Liver (tissue), 10 donors: ENCODE measurements at places on chromosomes 5 and 9. TPM values are rescaled to one million over a fixed set of nuclear protein-coding genes. Genes with fewer than 3 reads are reported as not detected.

GRCh38 chr9:75885652-75886051 lies 4.8 kb upstream of the PCSK5 start:
- no peak for DNase-seq

Gene NEUROG1
- not detected for polyA plus RNA-seq

Gene DMRT3
- polyA plus RNA-seq = not detected

DNA sequence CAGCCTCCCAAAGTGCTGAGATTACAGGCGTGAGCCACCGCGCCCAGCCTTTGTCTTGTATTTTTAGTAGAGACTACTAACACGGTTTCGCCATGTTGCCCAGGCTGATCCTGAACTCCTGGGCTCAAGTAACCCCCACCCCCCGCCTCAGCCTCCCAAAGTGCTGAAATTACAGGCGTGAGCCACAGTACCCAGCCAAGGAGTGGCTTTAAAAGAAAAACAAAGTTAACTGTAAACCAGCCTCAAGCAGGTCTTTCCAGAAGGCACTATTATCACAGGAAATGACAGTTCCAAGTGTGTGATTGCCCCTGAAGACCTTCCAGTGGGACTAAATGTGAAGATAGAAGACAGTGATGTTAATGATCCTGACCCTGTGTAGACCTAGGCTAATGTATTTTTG lies 31.1 kb downstream of the SIL1 start:
- no peak for DNase-seq

DNA sequence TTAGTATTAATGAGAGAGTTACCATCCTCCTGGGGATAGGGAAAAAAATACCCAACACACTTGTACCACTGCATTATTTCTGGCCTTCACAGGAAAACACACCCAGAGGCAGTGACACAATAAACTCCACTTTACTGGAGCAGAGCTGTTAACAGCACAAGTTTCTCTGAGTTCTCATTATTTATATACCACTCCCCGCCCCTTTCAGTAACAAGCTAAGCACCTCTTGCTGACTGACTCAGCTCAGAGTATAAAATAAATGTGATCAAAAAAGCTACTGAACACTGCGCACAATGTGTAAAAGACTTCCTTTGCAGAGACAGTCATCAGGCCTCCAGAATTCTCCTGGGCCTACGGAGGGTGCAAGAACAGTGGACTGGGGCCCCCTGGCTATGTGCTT lies 21.6 kb downstream of the KLF9 start:
- DNase-seq = no peak

GRCh38 chr9:127221695-127222094 lies 42.9 kb upstream of the GARNL3 start:
- DNase-seq = no peak

Gene MARCHF11
- polyA plus RNA-seq = not detected

Gene VAV2
- 21.4 TPM for polyA plus RNA-seq

- no peak for DNase-seq
Observed at GRCh38 chr9:123658792-123659191, 271.1 kb downstream of the DENND1A start.

GRCh38 chr5:178325311-178325678 lies 92.7 kb upstream of the PHYKPL start:
- DNase-seq = no peak

GRCh38 chr9:77983320-77983662 lies 48.3 kb downstream of the GNAQ start:
- DNase-seq = no peak

- no peak for DNase-seq
Observed at GRCh38 chr5:12658871-12659446, 754.7 kb upstream of the CTNND2 start.

DNA sequence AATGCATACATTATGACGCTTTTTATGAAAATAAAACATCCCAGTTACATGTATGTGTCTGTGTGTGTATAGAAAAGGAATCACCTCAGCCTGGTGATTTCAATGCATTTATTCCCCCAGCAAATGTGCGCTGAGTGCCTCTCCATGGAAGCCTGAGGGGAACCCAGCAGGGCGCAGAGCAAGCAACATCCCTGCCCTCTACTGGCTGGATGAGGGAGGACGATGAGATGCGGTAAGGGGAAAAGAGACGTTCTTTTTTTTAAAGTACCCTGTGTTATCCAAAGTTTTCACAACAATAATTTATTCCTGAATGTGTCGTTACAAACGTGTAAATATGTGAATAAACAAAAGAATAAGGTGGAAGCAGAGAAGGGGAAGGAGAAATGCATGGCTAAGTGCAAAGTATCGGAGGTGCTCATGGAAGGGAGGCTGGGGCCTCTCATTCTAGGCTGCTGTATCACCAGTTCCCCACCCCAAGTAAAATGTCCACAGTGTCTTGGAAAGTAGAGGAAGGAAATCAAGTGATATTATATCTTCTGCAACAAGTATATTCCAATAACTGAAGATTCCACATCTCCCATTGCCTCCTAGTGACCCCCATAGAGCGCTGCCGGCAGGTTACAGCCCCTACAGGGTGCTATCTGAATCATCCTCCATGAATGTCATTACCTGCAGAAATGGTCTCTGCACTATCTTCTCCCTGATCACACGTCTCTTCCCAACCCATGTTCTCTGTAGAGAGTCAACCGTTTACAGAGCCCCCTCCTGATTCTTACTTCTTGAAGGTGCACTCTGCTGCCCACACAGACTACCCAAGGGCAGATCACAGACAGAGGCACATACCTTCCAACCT lies 13.0 kb upstream of the ABLIM3 start:
- no peak for DNase-seq

Gene EGFL7
- polyA plus RNA-seq = 39.7 TPM

Gene PGM5
- polyA plus RNA-seq = 2.2 TPM

Gene OBP2B
- not detected for polyA plus RNA-seq
